ENCODE measurements at places on chromosomes 12 and 14.

- no peak for DNase-seq
These were observed 780 bp downstream of the TBC1D15 start for GRCh38 chr12:71840231-71840847.

DNA sequence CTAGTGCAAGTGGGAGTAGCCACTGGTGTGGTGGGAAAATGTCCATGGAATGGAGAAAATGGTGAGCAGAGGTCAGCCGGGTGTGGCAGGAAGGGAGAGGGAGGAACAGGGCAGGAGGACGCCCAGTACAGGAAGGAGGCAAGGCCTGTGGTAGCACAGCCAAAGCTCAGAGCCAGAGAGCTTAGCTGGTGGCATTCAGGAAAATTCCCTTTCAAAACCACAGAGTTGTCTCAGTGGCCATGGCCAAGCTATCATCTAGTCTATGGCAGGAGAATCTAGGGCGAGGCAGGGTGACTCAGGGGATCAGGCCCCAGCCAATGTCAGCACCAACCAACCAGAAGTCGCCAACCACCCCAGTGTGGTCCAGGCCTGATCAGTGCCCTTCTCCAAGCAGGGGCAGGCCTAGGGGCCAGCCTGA, 67.7 kb upstream of the DDX11 start:
- no peak for DNase-seq

DNA sequence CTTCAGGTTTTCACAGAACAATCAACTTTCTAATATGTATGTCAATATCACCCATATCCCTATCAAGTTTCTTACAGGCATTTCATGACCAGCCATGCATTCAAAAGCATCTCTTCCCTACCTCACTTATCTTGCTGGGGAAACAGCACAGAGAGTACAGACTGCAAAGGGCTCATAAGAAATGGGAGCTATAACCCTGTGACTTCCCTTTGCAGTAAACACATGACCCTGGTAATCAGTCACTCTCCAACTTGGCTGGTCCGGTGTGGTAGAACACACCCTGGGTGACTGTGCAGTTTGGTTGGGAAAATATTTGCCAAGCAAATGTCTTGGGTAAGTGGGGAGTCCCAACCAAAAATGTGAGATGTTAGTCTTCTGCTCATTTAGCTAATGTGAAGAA, 49.4 kb upstream of the TMCC3 start:
- no peak for DNase-seq

DNA sequence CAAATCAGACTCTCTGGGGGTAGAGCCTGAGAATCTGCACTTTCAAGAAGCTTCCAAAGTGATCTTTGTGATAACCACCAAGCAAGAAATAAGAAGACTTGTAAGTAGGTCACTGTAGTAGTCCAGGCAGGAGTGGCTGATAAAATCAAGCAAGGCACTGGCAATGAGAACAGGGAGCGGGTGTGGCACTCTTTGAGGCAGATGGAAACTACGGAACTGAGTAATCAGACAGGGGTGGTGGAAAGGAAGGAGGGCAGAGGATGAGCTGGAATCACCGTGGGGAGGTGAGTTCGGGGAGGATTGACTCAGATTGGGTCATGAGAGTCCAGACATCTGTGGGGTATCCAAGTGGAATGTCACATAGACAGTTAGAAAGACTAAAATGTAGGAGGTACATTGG, 44.4 kb upstream of the PLXNC1 start:
- no peak for DNase-seq
